ENCODE measurements at places on chromosomes 4 and X.

- no peak for DNase-seq
These were observed 861.1 kb upstream of the IGFBP7 start for GRCh38 chr4:57971261-57971660.

GRCh38 chr4:18859468-18859867 is 837.9 kb upstream of the LCORL start:
- DNase-seq, result no peak

DNA sequence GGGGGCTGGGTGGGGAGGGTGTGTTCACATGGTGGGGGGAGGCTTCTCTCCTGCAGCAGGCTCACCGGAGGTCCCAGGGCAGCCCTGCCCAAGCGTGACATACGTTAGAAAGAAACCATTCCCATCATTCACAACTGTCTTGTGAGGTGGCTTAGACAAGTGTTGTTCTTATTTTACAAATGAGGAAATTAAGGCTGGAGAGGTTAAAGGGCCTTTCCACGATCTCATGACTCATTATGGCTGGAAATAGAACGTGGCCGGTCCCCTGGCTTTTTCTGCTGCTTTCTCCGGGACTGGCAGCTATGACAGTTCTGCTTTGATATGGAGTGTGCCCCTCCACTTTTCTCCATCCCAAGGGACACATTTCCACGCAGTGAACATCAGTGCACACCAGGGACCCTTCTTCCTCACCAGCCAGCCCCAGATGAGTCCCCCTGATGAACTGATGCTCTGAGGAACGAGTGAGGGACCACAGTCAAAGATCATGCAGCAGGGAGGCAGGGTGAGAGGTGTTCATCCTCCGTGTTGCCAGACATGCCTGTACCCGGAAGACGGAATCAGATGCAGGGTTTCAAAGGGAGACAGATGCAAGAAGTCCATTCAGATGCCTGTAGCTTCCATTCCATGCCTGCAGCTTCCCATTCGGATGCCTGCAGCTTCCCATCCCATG is 64.0 kb upstream of the ACSL1 start:
- DNase-seq, result no peak

DNA sequence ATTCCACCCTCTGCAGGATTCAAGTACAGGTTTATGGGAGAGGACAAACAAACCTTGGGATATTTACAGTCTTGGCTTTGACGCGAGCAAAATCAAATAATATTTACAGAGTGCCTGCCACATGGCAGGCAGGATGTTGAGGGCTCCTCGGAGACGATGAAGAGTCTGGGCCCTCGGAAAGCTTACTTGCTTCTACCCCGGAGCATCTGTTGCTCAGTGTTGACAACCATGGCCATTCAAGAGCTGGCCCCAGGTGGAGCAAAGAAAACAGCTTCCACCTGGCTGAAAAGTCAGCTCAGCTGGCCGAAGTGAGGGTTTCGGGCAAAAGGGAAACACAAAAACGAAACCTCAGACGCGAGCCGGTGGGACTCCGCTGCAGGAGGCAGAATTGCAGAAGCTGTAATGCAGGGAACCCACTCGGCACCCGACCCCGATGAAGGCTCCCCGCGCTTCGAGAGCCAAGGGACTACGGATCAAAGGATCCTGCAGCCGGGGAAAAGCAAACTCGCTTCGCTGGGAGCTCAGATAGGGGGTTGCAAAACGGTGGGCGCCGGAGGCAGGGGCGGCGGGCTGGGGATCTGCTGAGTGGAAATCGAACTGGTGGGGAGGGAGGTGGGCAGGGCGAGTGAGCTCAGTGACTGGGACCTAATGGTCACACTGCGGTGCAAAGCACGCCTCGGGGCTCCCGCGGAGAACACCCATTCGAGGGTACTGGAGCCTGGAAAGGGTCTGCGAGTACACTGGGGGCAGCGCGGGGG is 805 bp downstream of the ATP8A1 start:
- DNase-seq, result peak; percentile 38

DNA sequence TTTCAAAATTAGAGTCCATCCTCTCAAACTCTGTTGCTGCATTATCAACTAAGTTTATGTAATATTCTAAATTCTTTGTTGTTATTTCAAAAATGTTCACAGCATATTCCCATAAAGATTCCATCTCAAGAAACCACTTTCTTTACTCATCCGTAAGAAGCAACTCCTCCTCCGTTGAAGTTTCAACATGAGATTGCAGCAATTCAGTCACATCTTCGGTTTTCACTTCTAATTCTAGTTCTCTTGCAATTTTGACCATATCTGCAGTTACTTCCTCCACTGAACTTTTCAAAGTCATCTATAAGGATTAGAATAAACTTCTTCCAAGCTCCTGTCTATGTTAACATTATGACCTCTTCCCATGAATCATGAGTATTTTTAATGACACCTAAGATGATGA is 216.6 kb upstream of the SLC7A11 start:
- no peak for DNase-seq

DNA sequence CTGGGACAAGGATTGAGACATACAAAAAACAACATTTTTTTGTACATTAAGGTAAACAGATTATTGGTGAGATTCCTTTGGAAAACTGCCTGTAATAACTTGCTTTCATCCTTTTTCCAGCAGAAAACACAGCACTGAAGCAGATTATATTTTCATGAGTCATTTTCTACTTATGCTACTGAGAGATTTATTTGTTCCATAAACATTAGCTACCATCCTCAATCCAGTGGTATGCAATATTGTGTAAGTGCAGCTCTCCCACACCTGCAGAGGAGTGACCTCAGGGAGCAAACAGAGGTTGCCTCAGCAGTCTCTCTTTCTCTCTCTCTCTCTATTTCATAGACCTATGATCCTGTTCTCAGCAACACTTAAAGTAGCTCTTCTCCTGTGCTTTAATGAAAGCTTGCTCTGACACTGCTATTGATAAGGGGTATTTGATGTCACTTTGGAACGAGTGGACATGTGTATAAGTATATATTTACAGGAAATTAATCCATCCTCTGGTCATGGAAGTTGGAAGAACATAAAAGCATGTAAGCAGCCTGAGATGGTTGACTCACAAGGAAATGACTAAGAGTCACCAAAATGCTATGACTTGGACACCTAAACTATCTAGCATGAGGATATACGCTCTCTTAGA is 163.7 kb upstream of the SPANXC start:
- DNase-seq, result no peak

- DNase-seq, result no peak
These were observed 3.5 kb upstream of the ARHGEF6 start for GRCh38 chrX:136784231-136784630.

GRCh38 chrX:18855919-18856644 is 127.8 kb downstream of the PHKA2 start:
- DNase-seq, result no peak

GRCh38 chr4:183200453-183200852 is 101.4 kb downstream of the WWC2 start:
- DNase-seq, result no peak

- no peak for DNase-seq
These were observed 152.5 kb upstream of the PJA1 start for GRCh38 chrX:69317721-69318120.

- no peak for DNase-seq
These were observed 16.9 kb downstream of the TRIM75 start for GRCh38 chr4:165070560-165070959.

DNA sequence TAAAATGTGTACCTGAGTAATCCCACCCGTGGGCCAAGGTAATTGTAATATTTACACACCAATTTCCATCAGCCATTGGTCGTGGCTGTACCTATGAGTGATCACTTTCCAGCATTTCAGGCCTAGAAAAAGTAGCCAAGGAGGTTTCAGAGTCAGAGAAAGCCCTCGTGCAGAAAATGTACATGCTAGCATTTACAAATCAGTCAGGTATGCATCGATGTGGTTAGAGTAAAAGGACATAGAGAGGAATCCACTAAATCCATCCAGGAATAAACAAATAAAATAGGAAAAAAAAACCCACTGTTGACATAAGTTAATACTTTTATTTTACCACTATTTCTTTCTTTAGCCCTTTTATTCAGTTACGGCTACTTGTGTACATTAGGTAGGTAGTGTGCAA is 256.8 kb downstream of the TRIML1 start:
- no peak for DNase-seq

DNA sequence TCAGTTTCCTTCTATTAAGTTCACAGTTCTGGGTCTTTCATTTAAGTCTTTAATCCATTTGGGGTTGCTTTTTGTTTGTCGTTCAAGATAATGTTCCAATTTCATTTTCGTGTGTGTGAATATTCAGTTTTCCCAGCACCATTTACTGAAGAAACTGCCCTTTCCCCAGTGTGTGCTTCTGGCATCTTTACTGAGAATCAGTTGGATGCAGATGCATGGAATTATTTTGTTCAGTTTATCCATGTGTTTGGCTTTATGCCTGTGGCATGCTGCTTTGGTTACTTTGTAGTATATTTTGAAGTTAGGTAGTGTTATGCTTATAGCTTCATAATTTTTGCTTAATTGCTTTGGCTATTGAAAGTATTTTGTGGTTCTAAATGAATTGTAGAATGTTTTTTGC is 163.8 kb upstream of the HDX start:
- DNase-seq, result no peak

DNA sequence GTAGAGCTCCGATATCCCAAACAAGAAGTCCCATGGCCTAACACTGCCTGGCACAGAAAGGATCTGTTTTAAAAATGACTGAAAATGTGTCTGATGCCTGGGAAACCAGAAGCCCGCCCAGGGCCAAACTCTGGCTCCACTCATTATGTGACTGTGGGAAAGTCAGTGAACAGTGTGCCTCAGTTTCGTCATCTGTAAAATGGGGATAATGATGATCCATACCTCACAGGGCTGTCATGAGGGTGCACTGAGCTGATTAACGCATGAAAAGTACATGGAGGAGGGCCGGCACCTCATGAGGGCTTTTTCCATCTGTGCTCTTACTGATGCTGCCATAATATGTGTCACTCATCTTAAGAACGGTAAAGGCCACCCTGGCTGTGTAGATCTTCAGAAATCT is 5.1 kb downstream of the SLC2A9 start:
- DNase-seq, result no peak

DNA sequence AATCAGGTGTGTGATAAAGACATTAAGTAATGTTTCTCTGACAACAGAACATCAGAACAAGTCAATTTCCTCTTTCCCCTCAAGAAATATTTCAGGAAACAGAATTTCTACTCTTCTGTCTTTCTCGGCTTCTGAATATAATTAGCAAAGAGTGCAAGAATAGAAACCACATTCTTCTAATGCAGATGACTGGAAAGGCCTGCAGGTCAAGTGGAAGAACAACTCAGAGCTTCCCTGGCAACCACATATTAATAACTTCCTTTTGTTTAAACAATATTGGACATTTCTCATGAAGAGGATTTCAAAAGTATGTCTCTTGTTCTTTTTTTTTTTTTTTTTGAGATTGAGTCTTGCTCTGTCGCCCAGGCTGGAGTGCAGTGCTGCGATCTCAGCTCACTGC is 225.5 kb downstream of the PARM1 start:
- DNase-seq, result no peak

GRCh38 chrX:15202454-15203177 is 67.3 kb downstream of the ASB9 start:
- DNase-seq, result no peak

DNA sequence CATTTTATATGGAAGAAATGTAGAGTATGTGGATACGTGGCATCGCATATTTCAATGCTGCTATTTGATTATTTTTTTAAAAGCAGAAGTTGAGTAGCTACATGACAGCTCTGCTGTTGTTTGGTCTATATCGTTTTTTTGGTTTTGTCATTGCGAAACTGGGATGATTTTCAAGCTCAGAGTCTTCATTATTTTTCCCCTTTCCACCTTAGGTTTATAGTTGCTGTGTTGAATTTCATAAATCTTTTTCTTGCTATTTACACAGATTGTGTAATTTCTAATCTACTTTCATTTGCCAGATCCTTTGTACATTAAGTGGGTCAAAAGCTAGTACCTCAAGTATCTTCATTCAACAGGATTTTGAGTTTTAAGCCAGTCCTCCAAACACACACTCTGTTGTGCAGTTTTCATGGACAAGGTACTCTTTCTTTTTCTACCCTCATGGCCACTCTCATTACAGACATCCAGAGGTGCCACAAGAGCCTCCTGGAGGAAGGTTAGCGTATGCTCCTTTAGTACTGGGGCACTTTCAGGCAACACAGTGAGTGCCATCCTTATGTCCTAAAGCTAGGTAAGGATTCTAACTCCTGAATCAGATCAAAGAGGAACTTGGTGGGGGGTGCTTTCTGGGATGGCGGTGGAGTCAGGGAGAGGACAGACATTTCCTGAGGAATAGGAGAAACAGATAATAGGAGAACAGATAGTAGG is 123.2 kb downstream of the FHIP1A start:
- DNase-seq, result no peak

DNA sequence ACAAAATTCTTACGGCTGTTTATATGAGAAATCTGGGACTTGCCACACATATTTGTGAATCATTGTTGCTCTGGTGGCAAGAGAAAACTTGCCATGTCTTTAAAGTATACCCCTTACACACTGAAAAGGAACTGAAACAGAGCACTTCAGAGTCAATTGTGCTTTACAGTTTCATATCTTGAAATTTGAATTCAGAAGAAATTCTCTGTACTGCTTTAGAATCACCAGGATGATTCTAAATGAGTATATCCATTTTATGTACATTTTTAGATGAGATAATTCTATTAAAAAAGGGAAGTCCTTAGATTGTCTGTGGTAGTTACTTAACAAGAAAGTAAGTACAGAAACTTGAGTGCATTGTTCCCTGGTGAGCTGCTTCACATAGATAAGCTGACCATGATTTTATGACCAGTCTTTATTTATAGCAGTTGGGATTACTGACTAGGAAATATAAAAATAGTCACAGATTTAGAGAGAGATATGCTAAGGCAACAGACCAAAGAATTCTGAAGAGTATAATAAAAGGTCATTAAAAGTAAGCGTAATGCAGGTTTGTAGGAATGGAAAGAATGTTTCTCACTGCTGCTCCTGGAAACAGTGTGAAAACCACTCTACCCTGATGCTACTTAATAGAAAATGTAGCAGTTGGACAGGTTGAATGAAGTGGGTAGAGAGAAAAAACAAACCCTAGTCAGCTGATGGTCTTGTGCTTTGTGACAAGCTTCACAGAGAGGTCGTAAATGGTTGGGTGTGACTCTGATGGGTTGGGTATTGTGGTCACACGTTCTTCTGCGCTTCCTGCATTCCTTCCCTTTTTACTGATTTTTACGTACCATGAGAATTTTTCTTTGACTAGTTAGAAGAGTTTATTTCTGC is 41.0 kb downstream of the FNIP2 start:
- DNase-seq, result peak; percentile 19

GRCh38 chrX:53723381-53723780 is 36.9 kb upstream of the HUWE1 start:
- no peak for DNase-seq

GRCh38 chrX:38205039-38205438 is 15.6 kb downstream of the SRPX start:
- no peak for DNase-seq

GRCh38 chrX:108316456-108316855 is 121.8 kb downstream of the COL4A6 start:
- DNase-seq, result no peak

DNA sequence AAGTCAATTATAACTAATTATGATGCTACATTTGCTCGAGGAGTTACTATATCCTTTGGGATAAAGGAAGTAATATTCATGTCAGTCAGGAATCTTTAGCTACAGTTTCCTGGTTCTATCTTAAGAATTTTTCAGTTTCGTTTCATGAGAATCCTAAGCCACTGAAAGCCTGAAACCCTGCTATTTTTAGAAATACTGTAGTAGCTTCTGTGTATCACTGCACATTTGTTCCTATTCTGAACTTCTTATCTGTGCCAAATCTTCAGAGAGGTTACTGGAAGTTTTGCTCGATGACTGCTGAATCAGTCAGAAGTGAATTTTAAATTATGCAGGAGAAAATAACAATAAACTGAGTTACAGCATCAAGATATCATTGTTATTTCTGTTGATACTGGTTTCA is 249.2 kb downstream of the TENM3 start:
- DNase-seq, result no peak

Data from CD4-positive, alpha-beta memory T cell (primary cell).